ENCODE measurements at places on chromosomes 1 and 21. TPM values are rescaled to one million over a fixed set of nuclear protein-coding genes. Genes with fewer than 3 reads are reported as not detected.

The KCNA10 gene
- not detected for total RNA-seq

The OR2L8 gene
- total RNA-seq, result not detected

DNA sequence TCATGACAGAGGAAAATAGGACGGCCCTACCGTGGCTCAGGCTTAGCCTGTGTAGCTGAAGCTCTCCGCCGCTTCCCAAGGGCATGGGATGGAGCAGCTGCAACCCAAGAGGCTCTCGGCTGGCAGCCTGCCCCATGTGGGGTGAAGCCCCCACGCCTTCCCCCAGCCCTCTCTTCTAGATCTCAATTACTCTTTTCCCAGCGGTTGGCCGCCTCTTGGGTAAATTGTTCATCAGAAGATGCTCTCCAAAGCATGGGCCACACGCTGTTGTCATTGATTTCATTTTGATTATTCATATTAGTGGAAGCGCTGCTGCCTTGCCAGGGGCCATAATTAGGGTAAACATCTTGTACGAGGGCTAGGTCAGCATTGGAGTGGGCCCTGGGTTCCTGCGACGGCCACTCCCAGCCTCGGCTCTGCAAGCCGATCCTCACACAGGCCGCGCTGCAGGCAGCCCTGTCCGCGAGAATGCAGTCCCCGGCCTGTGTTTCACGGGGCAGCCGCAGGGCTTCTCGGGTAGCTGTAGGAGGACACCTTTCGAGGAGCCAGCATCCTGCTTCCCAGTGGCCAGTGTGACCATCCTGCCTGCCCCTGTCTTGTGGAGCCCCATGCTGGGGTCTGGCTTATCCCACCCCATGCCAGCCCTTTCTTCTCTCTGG lies 114.4 kb upstream of the VAMP3 start:
- no peak for DNase-seq

GRCh38 chr1:208807446-208808127 lies 563.4 kb upstream of the PLXNA2 start:
- no peak for DNase-seq

- no peak for DNase-seq
These were observed 40.2 kb upstream of the CYP4X1 start for GRCh38 chr1:46983166-46983829.

The FAM72D gene
- total RNA-seq, result 17.7 TPM

- no peak for DNase-seq
These were observed 48.9 kb downstream of the MEF2D start for GRCh38 chr1:156451505-156452160.

DNA sequence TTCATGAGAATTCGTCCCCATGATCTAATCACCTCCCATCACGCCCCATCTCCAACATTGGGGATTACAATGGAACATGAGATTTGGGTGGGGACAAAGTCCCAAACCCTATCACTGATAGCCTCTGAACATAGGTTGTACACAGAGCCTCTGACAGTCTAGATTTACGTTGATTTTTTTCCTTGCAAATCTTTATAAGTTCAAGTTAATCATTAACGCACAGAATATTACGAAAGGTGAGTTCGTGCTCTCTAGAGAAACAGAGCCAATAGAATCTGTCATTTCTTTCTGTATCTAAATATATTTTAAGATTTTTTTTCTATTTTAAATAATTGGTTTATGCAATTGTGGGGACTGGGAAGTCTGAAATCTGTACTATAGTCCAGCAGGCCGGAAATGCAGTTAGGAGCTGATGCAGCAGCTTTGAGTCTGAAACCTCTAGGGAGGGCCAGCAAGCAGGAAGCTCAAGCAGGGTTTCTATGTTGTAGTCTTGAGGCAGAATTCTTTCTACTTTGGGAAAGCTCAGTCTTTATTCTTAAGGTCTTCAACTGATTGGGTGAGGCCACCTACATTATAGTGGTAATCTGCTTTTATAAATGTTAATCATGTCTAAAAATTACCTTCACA lies 61.0 kb downstream of the SELENOF start:
- DNase-seq, result no peak

- no peak for DNase-seq
These were observed 33.8 kb upstream of the RCAN3 start for GRCh38 chr1:24468685-24469316.

DNA sequence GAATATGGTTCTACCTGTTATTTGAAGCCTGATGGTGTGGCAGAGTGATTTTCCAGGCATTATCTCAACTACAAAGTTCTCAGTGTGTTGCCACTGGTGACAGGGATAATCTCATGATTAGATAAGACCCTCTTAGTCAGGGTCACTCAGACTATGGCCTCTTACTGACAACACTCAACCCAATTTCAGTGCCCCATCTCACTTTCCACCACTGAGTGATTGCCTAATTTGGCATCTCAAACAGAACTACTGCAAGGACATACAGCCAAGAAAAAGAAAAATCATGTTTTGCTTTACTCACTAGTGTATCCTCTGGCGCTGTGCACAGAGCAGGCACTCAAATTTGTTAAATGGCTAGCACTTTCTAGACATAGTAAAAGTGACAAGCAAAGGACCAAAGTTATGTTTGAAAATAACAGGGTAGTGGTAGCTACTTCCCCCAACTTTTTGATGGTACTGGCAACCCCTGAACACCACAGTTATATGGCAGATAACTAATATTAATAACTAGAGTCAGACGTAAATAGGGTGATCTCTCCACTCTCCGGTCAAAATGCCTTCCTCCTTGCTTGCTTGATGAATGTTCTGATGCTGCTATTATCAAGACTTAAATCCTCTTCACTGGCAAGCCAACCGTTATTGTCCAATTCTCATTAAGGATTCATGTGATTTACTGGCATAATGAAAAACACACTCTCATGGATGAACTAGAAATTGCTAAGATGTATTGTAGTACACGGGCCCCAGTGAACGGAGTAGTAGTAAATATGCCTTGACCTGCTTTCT lies 37.1 kb upstream of the SLC30A10 start:
- DNase-seq, result no peak

The ETV3L gene
- total RNA-seq, result not detected

DNA sequence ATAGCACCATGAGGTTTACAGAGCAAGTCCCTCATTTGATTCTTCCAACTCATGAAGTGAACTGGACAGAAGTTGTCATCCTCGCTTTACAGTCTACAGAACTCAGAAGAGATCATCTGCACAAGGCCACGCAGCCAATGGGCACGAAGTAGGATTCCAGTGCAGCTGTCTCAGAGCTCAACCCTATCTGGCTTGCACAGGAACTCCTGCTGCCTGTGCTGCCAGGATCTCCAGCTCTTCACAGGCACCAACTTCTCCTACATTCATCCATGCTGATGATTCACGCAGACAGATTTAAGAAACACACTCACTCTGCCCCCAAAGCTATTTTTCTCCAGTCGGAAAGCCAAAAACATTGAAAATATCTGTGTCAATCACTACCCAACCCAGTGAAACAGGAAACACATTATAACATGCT lies 157.0 kb downstream of the RERE start:
- no peak for DNase-seq

DNA sequence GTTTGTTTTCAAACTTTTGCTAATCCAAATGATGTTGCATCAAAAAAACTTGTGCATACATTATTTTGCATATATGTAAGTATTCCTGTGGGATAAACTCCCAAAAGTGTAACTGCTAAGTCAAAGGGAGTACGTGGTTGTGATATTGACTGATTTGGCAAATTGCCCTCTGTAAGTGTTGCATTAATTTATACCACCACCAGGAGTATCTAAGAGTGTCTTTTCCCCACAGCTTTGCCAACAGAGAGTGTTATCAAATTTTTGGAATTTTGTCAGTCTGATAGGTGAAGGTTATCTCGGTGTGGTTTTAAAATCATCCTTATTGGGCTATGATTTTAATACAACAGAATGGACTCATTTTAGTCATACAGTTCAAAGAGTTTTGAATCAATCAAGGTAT lies 30.1 kb upstream of the PARP1 start:
- no peak for DNase-seq

GRCh38 chr1:2277741-2278488 lies 49.8 kb downstream of the SKI start:
- DNase-seq, result no peak

DNA sequence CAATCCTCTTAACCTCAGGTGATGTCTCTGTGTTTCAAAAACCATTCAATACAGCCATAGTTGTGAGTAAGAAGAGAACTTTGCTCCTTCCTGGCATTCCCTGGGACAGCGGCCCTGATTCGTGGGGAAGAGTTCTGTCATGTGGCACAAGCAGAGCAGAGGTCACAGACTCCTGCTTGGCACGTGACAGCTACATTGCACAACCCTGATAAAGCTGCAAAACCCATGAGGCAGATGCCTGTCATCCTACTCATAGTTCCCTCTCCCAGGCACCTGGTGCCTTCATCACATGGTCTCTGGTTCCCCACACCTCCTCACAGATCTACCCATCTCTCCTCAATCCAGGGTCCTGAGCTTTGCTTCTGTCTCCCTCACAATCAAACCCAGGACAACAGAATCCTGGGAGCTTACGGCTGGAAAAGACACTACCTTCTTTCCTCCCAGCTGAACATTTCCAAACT lies 70.8 kb downstream of the PLPP3 start:
- DNase-seq, result no peak

The LYSMD1 gene
- total RNA-seq, result 3.5 TPM

The CYP4A11 gene
- total RNA-seq, result not detected

- no peak for DNase-seq
These were observed 81.8 kb downstream of the KIF1B start for GRCh38 chr1:10292188-10292587.

The DDX59 gene
- 19.2 TPM for total RNA-seq

The HES2 gene
- total RNA-seq, result not detected

DNA sequence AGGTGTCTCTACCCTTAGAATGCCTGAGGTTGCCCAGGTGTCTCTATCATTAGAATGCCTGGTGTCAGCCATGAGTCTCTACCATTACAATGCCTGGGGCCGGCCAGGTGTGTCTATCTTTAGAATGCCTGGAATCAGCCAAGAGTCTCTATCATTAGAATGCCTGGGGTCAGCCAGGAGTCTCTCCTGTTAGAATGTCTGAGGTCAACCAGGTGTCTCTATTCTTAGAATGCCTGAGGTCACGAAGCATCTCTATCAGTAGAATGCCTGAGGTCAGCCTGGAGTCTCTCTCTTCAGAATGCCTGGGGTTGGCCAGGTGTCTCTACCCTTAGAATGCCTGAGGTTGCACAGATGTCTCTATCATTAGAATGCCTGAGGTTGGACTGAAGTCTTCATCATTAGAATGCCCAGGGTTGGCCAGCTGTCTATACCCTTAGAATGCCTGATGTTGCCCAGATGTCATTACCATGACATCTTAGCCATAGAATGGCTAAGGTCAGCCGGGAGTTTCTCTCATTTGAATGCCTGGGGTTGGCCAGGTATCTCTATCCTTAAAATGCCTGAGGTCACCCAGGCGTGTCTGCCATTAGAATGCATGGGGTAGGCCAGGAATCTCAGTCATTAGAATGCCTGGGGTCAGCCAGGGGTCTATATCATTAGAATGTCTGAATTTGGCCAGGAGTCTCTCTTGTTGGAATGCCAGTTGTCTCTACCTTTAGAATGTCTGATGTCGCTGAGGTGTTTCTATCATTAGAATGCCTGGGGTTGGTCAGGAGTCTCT lies 44.0 kb downstream of the RNF187 start:
- no peak for DNase-seq

The TMEM53 gene
- total RNA-seq, result 2.6 TPM

DNA sequence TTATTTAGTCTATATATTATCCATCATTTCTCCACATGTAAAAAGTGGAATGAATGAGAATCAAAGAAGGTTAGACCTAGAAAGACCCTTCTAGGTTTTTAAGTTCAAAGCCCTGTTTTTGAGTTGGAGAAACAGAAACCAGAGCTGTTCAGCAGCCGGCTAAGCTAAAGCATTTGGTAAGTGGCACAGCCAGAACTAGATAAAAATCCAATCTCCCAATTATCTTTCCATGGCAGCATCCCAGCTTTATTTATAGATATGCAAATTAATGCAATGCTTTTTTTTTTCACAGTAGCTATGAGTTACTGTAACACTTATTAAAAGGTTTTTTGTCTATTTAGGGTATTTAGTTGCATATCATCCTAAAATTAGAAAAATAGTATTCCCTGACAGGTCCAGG lies 85.1 kb downstream of the NIBAN1 start:
- no peak for DNase-seq

GRCh38 chr21:15343066-15343465 lies 278.3 kb upstream of the NRIP1 start:
- DNase-seq, result no peak

The CFAP141 gene
- total RNA-seq, result not detected

The GBP3 gene
- 9.7 TPM for total RNA-seq

GRCh38 chr1:36366091-36366661 lies 19.5 kb downstream of the STK40 start:
- DNase-seq, result peak; percentile 52

The GJA4 gene
- total RNA-seq, result not detected

GRCh38 chr1:9538669-9539164 lies 548 bp upstream of the SLC25A33 start:
- DNase-seq, result no peak

GRCh38 chr21:38322311-38322950 lies 65.6 kb downstream of the KCNJ15 start:
- no peak for DNase-seq

The MYOG gene
- total RNA-seq, result not detected

DNA sequence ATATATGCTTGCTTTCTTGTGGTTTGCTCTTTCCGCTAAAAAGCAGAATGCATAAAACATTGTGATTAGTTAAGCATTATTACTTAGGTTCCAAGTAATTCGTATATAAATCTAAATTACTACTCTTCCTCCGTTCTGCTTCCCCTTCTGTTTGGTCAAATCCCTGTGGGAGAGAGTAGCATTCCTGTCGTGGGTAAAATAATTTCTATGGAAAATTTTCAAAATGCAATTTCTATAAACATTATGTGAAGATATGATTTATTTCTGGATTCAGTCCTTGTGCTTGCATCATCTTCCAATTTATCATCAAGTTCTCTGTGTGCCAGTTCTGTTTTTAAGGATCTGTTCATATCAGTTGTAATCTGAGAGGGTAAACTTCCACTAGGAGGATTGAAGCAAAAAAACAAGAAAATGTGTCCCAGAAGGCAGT lies 7.2 kb upstream of the WARS2 start:
- no peak for DNase-seq

The ARV1 gene
- total RNA-seq, result 24.2 TPM

The GBP2 gene
- total RNA-seq, result 157 TPM

DNA sequence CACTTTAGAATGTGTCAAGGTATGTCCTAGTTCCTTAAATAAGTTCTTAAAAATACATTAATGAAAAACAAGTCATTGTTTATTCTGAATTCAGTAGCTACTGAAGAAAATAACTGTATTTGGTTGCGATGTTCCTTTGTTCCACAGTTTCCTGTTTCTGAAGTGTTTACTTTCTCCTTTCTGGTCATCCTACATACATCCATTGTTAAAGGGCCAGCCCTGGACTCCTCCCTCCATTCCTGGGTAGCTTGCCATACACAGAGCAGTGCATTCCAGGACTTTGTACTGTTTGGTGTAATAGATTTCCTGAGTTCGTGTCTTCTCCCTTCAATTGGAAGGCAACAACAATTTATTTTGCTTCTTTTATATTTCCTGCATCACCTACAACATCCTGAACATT lies 845.4 kb upstream of the CXADR start:
- no peak for DNase-seq

The BCL2L15 gene
- total RNA-seq, result 0.88 TPM

The TMEM269 gene
- total RNA-seq, result 0.06 TPM

The S100A1 gene
- not detected for total RNA-seq

The DPYD gene
- total RNA-seq, result 7.5 TPM

GRCh38 chr1:182111496-182111895 lies 50.0 kb upstream of the ZNF648 start:
- DNase-seq, result no peak

All from activated naive CD8-positive, alpha-beta T cell treated with anti-CD3 and anti-CD28 coated beads for 36 hours (primary cell).